HS-27A (cell line): ENCODE measurements at places on chromosomes 6 and 20.

DNA sequence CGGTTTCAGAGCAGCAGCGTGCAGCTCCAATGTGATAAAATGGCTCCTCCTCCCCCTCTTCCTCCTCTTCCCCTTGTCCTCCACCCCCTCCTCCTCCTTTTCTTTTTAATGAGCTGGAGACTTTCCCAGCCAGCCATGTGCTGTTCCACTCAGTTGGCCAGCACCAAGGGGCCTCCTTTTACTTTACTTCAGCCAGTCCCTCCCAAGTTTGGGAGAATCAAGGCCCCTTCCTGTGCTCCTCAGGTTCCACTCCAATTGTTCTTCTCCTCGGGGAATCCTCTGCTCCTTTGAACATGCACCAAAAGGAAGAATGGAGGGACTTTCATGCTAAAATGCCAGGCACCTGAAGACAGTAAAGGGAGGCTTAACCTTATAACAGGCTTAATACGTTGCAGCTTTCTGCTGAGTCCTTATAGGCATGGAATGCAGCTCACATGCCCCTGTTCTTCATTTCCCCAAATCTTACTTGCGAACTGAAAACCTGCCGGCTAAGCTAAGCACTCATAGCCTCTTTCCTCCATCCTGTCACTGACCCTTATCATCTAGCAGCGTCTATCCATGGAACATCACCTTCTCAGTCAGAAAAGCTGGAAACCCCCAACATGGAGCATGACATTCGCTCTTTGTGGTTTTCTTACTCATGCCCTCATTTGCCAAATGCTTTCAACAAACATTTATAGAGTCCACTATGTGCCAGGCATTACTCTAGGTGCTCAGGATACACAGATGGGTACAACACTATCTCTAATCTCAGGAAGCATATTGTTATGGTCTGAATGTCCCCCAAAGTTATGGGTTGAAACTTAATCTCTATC, 170.6 kb downstream of the PHACTR1 start:
- no peak for DNase-seq

GRCh38 chr20:49347156-49347555, 69.3 kb upstream of the ZNFX1 start:
- no peak for DNase-seq

DNA sequence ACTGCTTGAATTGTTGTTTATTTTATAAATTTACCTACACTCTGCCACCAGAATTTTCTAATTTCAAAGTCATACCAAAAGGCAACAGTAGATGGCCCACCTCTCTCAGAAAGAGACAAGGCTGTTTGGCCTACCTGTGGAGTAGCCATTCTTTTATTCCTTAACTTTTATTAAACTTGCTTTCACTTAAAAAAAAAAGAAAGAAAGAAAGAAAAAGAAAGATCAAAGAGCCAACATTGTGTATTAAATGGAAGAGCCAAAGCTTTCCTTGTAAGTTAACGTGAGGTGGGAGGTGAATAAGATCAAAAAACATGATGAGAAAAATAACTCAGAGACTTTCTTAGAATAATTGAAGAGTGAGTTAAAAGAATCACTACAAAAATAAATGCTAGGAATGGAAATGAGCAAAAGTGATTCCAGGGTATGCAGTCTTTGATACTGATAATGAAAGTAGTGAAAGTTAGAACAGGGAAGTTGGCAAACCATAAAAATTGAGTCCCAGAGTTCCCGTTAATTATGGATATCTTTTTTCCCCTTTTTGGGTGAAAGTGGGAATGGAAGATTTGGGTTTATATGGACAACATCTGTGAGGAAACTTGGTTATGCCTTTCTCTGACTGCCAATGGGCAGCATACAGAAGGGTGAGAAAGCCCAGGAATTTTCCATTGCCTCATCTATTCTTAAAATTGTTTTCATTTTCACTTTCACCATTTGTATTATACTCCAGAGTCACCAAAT, 35.9 kb upstream of the MYB start:
- peak; percentile 11 for DNase-seq

DNA sequence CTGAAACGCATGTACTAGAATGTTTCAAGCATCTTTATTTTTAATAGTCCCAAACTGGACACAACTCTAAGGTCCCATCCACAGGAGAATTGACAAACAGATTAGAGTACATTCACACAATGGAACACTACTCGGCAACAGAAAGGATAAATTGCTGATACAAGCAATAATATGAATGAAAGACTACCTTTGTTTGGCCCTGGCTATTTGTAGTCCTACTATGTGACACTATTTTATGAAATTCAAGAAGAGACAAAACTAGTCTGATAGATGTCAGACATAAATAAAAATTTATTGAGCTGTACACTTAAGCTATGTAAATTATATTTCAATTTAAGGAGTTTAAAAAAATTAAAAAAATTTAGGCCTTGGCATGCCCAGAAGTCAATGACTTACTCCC, 28.0 kb upstream of the RNF24 start:
- no peak for DNase-seq

- no peak for DNase-seq
These were observed 120.0 kb upstream of the JAG1 start for GRCh38 chr20:10793766-10794165.

- DNase-seq: no peak
These were observed 24.7 kb upstream of the CNKSR3 start for GRCh38 chr6:154535147-154535546.

GRCh38 chr6:166439366-166440091, 56.8 kb upstream of the MPC1 start:
- no peak for DNase-seq

DNA sequence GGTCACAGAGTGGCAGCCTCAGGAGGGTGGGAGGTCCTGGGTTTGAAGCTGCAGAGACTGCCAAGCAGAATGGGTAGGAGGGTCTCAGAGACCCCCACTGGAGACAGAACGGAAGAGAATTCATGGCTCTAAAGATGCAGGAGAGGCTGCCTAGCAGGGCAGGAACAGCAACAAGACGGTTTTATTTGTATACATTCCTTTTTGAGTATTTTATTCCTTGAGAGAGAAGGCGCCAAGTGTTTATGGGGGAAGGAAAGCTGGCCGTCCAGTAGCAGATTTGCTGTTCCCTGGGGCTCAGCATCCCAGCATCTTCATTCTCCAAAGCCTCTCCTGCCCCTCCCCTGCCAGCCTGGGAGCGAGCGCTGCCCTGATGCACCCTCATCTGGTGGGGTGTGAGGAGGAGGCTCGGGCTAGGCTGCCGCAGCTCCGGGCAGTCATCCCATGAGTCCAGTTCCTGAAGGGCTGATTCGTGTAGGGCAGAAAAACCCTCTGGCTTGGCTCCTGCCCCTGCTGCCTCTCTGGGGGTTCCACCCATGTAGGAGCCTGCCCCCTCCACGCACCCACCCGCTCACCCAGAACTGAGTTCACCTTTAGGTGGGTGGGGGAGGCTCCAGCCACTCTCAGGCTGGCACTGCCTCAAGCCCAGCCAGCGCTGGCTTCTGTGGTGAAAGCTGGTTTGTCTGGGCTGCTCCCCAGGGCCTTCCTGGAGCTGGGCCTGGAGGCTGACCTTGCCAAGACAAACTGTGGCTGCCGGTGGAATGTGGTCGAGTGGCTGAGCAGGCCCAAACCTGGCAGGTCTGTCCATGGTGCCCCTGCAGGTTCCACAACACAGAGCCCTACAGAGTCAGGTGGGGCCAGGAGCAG, 32.4 kb downstream of the CPXM1 start:
- DNase-seq: no peak

DNA sequence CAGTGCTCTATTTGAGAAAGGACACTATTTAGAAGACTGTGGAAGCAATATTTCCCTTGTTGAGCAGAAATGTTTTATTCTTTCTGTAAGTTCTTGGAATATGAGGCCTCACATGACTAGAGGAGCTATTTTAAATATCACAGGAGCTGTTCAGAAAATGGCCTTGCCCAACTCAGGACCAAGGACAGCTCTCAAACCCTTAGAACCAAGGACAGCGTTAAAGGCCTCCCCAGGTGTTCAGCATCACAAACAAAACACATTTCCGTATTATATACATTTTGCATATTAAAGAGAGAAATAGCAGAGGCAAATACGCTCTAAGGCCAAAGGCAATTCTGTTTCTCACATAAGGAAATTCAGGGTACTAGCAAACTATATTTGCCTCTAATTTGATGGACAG, 631.4 kb downstream of the CDH26 start:
- no peak for DNase-seq

DNA sequence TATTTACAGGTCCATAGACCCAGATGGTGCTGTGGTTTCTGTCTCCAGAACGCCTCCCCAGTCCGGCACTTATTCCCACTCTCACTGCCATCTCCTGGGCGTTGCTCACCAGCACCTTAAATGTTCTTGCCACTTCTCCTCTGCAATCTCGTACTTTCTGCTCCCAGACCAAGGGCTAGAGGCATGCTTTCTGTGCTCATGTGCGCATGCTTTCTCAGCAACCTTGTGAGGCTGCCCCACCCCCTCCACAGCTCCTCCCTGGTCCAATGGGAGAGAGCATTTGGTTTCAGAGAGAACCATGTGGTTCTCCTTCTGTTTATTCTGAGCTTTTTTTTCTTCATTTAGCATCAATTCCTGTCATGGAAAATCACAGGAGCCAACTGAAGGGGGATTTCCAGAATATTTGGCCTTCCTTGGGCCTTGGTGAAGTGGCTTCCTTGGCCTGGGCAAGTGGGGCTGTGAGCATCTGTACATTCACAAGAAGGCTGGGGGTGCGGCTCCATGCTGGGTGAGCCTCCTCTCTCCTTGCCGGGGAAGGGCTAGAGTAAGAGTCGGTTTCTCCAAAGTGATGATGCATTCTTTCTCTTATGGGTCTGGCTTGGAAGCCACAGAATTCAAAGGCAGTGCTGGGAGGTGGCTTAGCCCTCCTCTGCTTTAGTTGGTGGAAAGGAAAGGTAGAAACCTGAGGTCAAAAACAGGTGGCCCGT, 66.6 kb downstream of the PHACTR3 start:
- DNase-seq: no peak

- DNase-seq: no peak
These were observed 29.8 kb downstream of the GFOD1 start for GRCh38 chr6:13457577-13457976.

DNA sequence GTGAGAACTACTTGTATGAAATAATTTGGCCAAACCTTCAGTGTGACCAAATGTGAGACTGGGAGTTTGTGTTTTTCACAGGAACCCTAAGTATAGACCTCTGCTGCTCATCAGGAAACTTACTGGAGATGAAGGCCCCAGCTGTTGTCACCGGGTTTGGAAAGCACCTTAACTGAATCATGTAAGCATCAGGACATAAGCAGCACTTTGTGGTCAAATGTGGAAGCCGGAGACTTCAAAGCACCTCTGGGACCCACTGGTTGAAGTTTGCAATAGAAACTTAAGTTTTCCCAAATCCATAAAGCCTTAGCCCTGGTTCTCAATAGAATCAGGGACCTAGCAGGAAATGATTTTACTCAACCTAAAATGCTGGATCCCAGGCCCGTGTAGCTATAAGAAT, 14.3 kb downstream of the TTPAL start:
- no peak for DNase-seq

- no peak for DNase-seq
These were observed 45.8 kb upstream of the TCF21 start for GRCh38 chr6:133843098-133843497.

DNA sequence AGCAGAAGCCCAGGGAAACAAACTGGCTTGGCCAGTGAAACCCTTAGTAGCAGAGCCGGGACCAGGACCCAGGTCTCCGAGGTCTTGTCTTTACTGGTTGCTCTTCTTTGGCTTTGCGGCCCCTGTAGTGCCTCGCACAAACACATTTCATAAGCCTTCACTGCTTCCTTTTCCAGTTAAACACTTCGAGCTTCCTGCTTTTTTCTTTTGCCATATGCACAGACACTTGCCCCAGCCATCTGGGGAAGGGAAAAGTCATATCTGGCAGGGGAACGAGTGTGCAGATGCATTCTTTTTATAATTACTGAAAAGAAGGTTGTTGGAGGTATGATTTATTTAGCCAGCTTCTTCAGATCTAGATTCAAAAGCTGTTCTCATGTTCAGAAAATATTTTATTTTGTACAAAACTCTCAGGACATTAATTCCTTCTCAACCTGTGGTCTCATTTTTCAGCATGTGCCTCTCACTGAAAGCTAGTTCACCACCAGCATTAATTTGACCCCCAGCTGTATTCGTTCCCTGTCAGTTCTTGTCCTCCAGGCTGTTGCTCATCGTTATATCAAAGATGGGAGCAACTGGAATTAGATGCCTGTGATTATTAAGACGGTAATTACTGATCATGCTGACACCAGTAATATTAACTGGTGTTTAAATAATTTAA, 19.2 kb downstream of the KLHL32 start:
- no peak for DNase-seq

GRCh38 chr6:51842061-51842803, 245.2 kb downstream of the PKHD1 start:
- DNase-seq: no peak

GRCh38 chr6:133512410-133513016, 271.4 kb downstream of the EYA4 start:
- DNase-seq: peak; percentile 45

GRCh38 chr6:70507161-70507560, 59.6 kb upstream of the SDHAF4 start:
- no peak for DNase-seq

- no peak for DNase-seq
These were observed 81.8 kb upstream of the EYA4 start for GRCh38 chr6:133159255-133159795.

GRCh38 chr6:153013438-153013837, 10.9 kb upstream of the MTRF1L start:
- no peak for DNase-seq

GRCh38 chr6:82430611-82431010, 67.0 kb downstream of the TPBG start:
- no peak for DNase-seq

- DNase-seq: no peak
These were observed 71.7 kb upstream of the QKI start for GRCh38 chr6:163342571-163343539.
